ENCODE measurements at places on chromosomes 1 and 21.

- no peak for DNase-seq
Measured at GRCh38 chr1:22778862-22779520, 68.4 kb downstream of the EPHB2 start.

DNA sequence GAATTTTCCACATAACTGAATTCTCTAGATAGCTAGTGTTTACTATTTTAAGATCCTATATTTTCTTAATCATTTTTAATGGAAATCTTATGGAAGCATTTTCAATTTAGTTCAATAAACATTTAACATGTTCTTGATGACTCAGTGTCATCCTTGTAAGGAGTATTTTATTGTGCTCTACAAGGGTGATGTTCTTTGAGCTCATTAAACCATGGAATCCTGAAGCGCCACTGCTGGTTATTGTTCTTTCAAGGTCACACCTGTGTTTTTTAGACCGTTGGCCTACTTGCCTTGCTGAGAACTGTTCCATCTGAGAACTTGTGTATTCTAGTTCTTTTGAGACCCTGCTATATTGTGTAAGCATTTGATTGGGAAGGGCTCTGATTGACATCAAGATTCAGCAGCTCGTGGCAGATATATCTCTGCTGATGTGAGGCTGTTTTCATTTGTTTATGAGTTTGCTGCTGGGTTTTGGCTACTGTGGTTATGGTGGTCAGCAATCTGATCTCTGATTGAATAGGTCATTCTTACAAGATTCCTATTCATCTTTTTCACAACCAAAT, 132.0 kb downstream of the GIPC2 start:
- DNase-seq = no peak

DNA sequence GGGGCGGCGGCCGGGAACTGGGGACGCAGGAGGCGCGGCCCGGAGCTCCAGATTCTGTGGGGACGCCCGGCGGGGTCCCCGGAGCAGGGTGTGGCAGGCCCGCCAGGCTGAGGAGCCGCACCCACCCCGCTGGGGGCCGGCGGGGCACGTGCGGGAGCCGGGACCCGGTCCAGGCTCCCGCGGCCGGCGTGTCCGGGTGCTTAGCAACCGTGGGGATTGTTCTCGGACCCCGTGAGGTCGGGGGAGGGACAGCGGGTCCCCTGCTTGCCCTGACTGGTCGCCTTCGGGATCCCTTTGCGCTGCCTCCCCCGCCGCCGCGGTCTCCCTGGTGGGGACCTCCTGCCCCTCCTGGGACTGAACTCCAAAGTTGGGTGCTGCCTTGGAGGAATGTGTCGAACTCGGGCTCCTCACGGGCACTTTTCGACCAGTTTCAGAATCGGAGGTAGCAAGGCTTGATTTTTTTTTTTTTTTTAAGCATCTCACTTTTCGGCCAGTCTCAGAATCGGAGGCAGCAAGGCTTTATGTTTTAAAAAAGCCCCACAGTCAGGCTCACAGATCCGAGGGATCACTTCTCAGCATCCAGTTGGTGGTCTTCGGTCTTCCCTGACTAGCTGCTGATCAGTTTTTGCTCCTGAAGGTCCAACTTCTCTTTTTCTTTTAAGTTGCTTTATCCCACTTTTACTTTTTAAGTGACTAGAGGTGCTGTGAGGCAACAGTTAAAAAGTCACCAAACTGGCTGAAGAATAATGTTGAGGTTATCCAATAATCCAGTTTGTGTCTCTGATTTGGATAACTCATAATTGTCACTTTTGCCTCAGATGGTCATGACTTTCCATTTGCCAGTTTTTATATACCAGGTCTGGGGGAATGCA, 648 bp downstream of the FAM76A start:
- peak; percentile 66 for DNase-seq

- peak; percentile 47 for DNase-seq
Measured at GRCh38 chr1:217562229-217562878, 68.5 kb downstream of the GPATCH2 start.

DNA sequence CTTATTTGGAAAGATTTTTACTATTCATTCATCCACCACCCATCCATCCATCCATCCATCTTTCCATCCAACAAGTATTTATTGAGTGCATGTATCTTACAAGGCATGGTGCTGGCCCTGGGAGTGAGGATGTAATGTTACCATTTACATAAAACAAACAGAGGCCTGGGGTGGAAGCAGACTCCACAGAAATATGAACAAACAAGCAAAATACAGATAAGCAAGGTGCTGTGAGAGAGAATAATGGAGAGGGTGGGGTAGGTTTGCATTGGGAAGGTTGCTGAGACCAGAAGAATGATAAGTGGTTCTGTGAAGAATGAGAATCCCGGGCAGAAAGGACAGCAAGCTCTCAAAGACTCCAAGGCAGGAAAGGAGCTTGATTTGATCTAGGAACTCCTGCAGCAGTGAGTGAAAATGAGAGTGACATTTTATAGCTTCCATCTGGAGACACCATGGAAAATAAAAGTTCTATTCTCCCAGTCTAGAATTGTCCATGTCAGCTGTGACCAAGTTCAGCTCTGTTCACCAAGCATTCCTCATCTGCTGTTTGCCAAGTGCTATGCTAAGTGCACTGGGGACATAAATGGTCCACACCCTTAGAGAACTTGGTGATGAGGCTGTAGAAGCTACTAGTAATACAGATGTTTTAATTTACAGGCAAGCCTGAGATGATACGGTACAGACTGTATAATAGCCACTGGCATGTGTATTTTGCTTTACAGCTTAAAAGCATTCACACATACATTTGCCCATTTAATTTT, 75.3 kb downstream of the PEX14 start:
- DNase-seq = no peak

GRCh38 chr1:79197421-79197820, 190.9 kb upstream of the ADGRL4 start:
- DNase-seq = no peak

GRCh38 chr21:36627242-36627641, 71.7 kb upstream of the SIM2 start:
- DNase-seq = no peak

DNA sequence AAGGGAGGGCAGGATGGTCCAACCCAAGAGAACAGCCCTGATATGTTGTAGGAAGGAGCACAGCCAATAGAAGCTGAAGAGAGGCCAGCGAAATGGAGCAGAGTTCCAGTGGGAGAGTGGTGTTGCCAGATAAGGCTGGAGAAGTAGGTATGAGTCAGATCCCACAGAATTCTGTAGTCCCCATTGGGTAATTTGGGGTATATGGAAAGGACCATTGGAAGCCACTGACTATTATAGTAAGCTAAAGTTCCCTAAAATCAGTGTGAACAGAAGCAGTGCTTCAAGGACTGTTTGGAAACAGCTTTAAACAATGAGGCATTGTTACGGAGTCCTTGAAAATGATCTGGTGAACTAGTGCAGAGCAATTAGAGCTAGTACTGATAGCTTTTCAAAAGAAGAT, 63.0 kb downstream of the DISP1 start:
- DNase-seq = no peak

GRCh38 chr1:107879346-107879745, 85.6 kb downstream of the VAV3 start:
- DNase-seq = no peak

DNA sequence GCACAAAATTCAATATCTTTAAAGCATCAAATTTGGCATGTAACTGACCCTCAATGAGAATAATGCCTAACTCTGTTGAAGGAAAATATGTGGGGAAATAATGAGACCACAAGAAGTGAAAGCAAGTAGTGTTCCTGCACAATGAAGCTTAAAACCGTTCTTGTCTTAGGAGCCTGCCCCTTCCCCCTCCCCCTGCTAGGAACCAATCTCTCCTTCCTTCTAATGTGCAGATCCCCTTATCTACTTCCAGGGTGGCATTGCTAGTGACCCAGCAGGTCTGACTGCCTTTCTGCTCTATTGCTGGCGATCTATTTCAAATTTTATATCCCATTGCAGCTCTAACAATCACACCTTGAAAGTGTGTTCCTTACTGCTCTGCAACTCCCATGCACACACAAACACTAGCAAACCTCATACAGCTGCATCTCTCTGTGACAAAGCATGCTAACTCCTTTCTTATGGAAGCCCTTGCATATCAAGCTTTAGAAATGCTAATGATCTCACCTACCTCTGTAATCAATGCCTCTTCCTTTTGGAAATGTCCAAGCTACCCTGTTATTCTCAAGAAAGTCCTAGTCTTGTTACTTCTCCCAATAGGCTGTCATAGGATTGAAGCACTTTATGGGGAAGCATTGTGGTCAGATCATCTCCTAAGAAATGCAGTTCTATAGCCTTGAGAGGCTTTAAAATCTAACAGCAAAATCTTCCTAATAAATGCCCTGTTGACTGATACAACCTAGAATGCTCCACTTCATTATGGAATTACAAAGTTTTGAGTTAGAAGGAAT, 26.5 kb downstream of the BCL9 start:
- DNase-seq = no peak

GRCh38 chr1:175981128-175981527, 226.0 kb downstream of the COP1 start:
- DNase-seq = no peak

GRCh38 chr1:214823311-214824117, 220.5 kb downstream of the CENPF start:
- no peak for DNase-seq

DNA sequence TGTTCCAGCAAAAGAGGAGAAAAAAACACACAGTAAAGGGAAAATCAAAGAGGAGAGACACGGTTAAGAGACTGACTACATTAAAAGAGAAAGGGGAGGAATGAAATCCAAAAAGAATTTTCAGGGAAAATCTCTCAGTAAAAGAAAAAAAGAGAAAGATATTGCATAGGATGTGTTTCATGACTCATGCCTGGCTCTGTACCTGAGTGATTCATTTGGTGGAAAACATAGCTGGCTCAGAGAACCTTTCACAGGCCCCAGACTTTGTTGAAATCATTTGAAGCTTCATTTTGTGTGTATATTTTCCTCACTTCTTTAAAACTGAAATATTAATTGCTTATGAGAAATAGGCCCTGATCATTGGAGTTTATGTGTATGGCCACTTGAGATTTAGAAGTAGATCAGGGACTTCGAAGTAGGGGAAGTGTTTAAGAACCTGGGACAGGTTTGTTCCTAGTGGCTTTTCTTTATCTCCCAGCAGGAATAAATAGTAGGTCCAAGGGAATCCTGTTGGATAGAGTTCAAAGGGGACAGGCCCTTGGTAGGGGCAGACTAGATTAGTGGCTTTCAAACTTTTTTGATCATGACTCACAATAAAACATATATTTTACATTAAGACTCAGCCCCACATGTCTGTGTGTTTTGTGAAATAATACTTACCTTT, 239.1 kb upstream of the SGIP1 start:
- no peak for DNase-seq

DNA sequence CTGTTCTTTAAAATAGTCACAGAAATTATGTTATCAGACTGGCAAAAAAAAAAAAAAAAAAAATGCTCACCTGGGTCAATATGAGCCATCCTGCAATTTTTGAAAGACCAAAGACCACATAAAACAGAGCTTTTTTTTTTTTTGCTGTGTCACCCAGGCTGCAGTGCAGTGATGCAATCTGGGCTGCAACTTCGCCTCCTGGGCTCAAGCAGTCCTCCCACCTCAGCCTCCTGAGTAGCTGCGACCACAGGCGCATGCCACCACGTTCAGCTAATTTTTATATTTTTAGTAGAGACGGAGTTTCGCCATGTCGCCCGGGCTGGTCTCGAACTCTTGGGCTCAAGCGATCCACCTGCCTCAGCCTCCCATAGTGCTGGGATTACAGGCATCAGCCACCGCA, 62.8 kb downstream of the RGS13 start:
- DNase-seq = no peak

- DNase-seq = no peak
Measured at GRCh38 chr1:184199036-184199435, 147.5 kb downstream of the TSEN15 start.

DNA sequence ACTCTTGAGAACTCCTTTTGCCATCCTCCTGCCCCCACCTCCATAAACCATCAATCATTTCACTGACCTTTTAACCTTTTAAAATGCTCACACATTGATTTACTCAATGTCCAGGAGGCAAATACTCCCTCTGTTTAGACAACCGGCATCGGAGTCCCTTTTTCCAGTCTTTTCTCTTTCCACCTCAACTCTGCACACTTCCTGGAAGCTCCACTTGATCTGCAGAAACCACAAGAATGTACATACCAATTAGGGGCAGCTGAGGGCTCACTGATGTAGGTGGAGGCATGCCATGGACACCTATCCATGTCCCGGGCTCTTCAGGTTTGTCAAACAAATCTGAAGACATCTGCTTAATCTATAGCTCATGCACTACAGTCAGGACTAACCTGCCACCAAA, 5.3 kb upstream of the AMIGO1 start:
- DNase-seq = no peak

DNA sequence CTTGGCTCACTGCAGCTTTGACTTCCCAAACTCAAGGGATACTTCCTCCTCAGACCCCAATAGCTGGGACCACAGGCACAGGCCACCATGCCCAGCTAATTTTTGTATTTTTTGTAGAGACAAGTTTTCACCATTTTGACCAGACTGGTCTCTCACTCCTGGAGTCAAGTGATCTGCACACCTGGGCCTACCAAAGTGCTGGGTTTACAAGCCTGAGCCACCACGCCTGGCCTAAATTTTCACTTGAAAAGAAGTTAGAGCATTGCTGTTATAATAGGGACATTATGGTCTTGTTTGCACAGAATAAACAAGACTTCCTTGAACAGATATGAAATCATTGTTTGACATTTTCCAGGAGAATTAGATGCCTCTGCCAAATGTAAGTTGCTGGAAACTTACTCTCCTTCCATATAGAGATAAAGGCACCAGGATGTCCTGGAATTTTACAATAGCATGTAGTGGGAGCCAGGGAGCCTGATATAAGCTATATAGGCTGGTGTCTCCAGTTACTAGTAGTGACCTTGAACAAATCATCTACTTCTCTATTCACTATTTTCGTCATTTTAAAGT, 16.9 kb downstream of the SLC35A3 start:
- no peak for DNase-seq

GRCh38 chr1:29500041-29500440, 263.7 kb downstream of the PTPRU start:
- no peak for DNase-seq

DNA sequence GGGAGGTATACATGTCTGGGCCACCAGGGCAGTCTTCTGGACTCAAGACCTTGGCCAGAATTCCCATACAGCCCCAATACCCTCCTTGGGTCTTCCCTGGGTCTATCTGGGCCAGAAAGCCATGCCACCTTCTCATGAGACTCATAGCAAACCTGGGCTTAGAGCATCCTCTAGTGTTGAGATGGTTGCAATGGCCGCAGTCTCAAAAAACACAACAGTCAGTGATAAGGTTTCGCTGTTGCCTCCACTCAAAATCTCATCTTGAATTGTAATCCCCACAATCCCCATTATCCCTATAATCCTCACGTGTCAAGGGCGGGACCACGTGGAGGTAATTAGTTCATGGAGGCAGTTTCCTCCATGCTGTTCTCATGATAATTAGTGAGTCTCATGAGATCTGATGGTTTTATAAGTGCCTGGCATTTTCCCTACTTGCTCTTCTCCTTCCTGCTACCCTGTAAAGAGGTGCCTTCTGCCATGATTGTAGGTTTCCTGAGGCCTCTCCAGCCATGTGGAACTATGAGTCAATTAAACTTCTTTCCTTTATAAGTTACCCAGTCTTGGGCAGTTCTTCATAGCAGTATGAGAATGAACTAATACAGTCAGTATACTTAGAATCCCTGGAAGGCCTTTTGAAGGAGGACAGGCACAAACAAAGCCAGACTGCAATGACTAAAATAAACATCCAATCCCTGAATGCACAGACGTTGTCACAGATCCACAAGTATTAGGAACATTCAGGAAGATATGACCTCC, 77.0 kb downstream of the CTH start:
- peak; percentile 6 for DNase-seq

GRCh38 chr1:163170975-163171676, 31.6 kb downstream of the RGS5 start:
- DNase-seq = no peak
